Left lung (tissue), 14 donors: ENCODE measurements at places on chromosomes 7 and 10. TPM values are rescaled to one million over a fixed set of nuclear protein-coding genes. Genes with fewer than 3 reads are reported as not detected.

The TMEM225B gene
- total RNA-seq: 0.93 TPM

The SCRN1 gene
- total RNA-seq: 25.5 TPM

The SPACDR gene
- 1.9 TPM for total RNA-seq

The UTF1 gene
- not detected for total RNA-seq

The PRKCQ gene
- total RNA-seq: 7.3 TPM

The RPEL1 gene
- 0.13 TPM for total RNA-seq

The FEZF1 gene
- not detected for total RNA-seq

The LRRC4 gene
- 5.7 TPM for total RNA-seq

The LLCFC1 gene
- 0.37 TPM for total RNA-seq

The KAZALD1 gene
- total RNA-seq: 12.0 TPM

The PRSS37 gene
- total RNA-seq: not detected

The CTAGE8 gene
- not detected for total RNA-seq

The PLEKHS1 gene
- not detected for total RNA-seq

The PDE1C gene
- 5.5 TPM for total RNA-seq

The RELN gene
- total RNA-seq: 5.4 TPM

The HOXA6 gene
- total RNA-seq: 3.5 TPM

The PODXL gene
- 124 TPM for total RNA-seq

The CYP3A7 gene
- 0.37 TPM for total RNA-seq

The ZNF777 gene
- 9.5 TPM for total RNA-seq

The CRPPA gene
- total RNA-seq: 2.1 TPM

The DRGX gene
- total RNA-seq: 0.45 TPM

The SRGN gene
- 131 TPM for total RNA-seq

The PCBD1 gene
- 91.6 TPM for total RNA-seq

The KEL gene
- 0.96 TPM for total RNA-seq

The OR6B1 gene
- total RNA-seq: not detected

The WDFY4 gene
- total RNA-seq: 23.6 TPM

The AKR1D1 gene
- total RNA-seq: not detected

The BLNK gene
- total RNA-seq: 7.9 TPM

The RADIL gene
- 8.0 TPM for total RNA-seq

The DPP6 gene
- total RNA-seq: 0.29 TPM

The SOSTDC1 gene
- 9.2 TPM for total RNA-seq

The PLA2G12B gene
- total RNA-seq: 0.65 TPM

The FAM24B gene
- 3.0 TPM for total RNA-seq

The CHRM2 gene
- 0.63 TPM for total RNA-seq

The DOCK1 gene
- total RNA-seq: 46.4 TPM

The CPA1 gene
- not detected for total RNA-seq

The SPDYE6 gene
- total RNA-seq: not detected

The POM121 gene
- total RNA-seq: 36.4 TPM

The WNT8B gene
- total RNA-seq: 0.13 TPM

The CYP2C18 gene
- 2.1 TPM for total RNA-seq

The ASB10 gene
- not detected for total RNA-seq

The IGF2BP3 gene
- total RNA-seq: 1.8 TPM

The UPK3BL2 gene
- total RNA-seq: 22.0 TPM

The GCK gene
- 0.50 TPM for total RNA-seq

The RASA4B gene
- 18.1 TPM for total RNA-seq

The SLC18A2 gene
- total RNA-seq: 1.9 TPM

The PMPCB gene
- total RNA-seq: 47.0 TPM

The CPN1 gene
- total RNA-seq: not detected

The UPK3B gene
- total RNA-seq: 5.5 TPM

The C10orf105 gene
- 1.0 TPM for total RNA-seq

The SLC26A3 gene
- not detected for total RNA-seq

The MMD2 gene
- not detected for total RNA-seq

The GRM8 gene
- not detected for total RNA-seq
